SIG-M5 (cell line): ENCODE measurements at places on chromosomes 6 and 20.

- no peak for DNase-seq
These were observed 301.6 kb upstream of the ADGRB3 start for GRCh38 chr6:68333442-68333841.

DNA sequence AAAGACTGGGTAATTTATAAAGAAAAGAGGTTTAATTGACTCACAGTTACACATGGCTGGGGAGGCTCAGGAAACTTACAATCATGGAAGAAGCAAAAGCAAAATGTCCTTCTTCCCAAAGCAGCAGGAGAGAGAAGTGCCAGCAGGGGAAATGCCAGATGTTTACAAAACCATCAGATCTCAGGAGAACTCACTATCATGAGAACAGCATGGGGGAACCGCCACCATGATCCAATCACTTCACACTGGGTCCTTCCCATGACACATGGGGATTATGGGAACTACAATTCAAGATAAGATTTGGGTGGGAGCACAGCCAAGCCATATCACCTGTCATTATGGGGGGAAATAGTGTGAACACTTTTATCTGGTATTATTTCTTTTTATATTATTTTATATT lies 557.2 kb downstream of the EYS start:
- no peak for DNase-seq

- DNase-seq = no peak
These were observed 71.2 kb upstream of the SLCO4A1 start for GRCh38 chr20:62570897-62571668.

DNA sequence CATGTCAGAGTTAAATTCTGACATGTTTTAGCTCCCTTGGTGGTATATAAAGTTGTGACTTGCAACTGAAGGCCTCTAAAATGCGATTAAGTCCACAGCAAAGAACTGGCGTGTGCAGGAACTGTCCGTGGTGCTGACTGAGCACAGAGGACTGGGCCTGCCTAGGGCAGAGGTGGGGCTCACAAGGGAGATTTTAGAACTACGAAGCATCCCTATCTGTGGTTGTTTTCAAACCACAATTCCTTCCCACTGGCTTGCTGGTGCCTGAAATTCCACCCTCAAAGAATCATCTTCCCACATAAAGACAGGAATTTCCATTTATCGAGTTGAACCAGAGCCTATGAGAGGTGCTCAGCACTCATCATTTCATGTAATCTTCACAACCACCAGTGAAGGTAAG lies 30.1 kb downstream of the RIMS4 start:
- no peak for DNase-seq

DNA sequence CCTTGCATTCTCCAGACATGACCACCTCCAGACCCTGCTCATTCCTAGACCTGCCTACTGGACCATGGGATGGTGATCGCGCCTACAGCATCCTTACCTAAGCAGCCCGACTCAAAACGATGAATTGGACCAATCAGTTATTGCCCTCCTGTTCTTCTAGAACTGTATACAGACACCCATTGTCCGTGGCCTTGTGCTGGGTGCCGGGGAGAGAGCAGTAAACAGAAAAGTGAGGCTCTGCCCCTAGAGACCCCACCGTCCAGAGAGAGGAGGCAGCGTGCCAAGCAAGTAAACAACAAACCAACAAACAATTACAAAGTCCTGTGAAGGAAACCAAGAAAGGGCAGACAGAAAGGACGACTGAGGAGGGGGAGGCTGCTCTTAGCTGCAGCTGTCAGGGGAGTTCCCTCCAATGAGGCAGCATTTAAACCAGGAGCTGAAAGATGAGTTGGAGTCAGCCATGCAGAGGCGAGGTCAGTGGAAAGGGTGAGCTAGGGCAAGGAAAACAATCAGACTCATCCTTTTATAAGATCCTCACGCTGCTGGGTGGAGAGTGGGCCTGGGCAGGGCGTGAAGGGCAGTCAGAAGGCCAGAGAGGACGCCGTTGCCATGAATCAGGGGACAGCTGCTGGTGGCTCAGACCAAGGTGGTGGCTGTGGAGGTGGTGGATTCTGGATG lies 37.6 kb upstream of the BLCAP start:
- DNase-seq = no peak

DNA sequence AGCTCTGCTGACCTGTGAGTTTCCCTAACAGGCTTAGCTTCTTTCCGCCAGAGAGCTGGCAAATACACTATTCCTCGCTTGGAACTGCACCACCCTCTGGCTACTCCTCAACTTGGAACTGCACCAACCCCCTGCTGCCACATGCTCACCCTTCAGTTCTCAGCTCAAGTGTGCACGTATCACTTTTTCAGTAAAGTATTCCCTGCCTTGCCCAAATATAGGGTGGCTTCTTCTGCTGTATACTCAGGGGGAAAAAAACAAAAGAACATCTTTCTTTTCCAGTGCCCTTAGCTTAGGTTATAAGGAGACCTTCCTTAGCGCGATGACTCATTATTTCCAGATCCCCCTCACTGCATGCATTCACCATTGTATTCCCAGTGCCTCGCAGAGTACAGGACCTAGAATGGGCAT lies 21.2 kb downstream of the GNAS-AS1 start:
- DNase-seq = no peak

- DNase-seq = no peak
These were observed 586.6 kb downstream of the KIF16B start for GRCh38 chr20:15986690-15987089.

DNA sequence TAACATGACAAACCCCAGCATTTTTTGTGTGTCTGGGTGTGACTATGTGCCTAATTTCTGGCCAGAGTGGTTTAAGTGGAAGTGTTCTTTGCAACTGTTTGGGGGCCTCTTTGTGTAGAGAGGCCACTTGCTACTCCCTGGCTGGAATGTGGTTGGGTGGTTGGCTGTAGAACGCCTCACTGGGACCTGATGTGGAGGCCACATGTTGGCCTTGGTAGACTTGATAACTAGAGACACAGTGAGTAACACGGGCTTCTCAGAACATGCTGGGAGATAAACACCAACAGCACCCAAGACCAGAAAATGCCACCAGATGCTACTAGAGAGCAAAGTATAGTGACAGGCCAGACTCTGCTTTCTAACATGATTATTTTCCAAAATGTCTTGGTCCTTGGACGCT lies 111.2 kb upstream of the ZFP64 start:
- DNase-seq = no peak

DNA sequence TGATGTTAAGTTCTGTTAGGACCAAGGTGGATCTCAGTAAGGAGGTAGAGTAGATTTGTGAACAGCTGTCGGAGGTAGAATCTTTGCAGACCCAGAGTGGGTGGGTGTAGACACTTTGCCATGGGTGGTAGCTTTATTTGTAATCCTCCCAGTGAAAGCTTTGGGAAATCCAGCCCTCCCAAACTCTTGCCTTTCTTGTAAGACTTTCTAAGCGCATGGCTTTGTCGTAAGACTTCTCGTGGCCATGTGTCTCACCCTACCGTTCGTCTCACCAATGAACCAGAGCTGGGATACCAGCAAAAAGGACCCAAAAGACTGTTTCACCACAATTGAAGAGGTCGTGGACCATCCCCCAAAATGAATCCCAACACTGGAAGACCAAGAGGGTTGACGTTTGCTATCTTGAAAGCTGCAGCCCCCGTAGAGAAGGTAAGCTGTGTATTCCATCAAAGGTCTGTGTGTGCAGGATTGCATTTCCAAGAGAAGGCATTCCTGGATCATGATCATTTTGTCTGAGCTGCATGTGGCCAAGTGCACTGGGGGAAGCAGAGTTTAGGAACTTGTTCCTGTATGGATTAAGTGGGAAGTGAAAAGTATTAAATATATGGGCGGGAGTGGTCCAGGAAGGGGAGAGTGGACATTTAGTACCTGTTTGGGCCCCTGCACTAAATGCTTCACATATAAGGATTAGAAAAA lies 5.8 kb upstream of the TMEM14A start:
- DNase-seq = no peak

GRCh38 chr6:156866220-156867015 lies 89.2 kb downstream of the ARID1B start:
- DNase-seq = no peak

DNA sequence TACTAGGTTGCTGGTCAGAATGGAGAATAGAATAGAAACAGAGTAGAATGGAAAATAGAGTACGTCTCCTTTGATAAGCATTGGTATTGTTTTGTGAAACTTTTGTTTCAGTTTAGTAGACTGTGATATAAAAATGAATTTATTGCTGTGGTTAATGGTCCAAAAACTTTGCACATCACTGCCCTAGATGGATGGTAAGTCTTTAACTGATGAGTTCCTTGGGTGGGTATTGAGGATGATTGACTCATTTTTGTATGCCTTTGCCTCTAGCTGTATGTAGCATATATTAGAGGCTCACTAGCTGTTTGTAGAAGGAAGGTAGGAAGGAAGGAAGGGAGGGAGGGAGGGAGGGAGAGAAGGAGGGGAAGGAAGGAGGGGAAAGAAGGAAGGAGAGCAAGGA lies 48.3 kb downstream of the ZDHHC14 start:
- DNase-seq = no peak

DNA sequence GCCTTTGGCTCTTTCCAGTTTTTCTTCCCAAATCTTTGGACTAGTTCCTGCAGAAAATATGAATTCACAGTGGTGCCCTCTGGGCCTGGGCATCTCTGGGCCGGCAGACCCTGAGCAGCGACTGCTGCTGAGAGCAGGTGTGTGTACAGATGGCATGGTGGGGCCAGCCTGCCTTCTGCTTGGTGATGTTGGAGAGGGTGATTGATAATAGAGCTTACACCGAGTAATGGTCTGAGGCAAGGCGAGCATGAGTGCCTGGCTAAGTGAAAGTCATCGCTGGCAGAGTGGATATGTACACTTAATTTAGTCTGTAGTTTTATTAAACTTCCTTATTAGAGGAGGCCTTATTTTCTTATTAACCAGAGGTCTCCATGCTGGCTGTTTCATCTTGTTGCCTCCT lies 156.9 kb downstream of the CDKAL1 start:
- DNase-seq = no peak

DNA sequence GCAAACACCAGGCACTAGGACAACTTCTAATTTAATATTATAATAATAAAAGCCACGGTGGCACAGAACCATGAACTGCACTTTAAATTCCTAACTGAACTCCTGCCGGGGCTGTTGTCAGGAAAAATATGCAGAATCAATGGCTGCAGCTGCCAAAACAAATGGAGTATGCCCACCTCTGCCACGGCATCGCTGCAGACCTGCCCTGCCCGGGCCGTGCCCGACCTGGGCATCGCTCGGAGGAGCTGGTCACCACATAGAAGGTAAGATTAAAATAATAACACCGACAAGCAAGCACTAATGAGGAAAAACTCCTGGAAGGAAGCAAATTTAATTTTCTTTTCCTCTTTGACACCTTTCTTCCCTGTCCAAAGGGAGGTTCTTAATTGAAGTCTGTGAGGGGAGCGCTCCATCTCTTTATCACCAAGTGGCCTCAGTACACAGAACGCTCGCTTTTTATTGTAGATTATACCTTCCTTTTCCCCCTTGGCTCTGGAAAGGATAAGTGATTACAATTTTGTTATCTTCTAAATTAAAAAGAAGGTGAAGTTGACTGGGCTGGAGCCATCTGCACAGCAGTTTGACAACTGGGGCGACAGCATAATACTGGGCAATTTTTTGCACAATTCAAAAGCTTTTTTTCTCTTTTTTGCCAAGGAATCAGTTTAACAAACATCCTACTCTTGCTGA lies 351.3 kb downstream of the ZFAND3 start:
- no peak for DNase-seq

GRCh38 chr6:81900616-81901015 lies 148.1 kb upstream of the TENT5A start:
- DNase-seq = no peak

DNA sequence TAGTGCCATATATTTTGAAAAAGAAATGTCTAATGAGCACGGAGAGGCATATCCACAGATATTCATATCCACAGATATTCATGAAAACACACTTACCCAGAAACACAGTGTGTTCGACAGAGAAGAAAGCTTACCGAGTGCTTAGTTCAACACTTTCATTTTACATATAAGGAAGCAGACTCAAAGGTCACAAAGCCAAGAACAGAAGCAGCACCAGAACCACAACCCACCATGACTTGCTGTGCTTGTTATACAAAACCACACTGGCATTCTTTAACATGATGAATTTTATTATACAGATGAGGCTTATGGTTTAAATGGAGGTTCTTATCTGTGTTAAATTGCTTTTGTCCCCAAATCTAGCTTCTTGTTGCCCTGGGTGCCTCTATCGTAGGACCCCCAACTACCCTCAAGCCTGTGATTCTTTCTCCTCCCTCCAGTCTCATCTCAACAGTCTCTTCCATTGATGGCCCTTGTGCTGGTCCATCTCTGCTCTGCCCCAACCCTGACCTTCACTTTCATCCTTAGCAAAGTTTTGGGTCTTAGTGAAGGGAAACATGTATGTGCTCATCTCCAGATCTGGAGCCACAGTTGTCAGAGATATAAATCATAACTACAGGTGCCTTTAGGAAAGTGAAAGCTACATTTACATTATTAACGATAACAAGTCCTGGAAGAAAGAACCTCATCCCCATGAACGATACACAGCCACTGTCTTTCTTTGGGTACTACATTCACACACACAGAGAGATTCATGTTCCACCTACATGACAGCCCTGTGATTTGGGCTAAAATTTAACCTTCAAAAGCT lies 40.0 kb downstream of the SF3B5 start:
- no peak for DNase-seq

- no peak for DNase-seq
These were observed 6.3 kb downstream of the MAP1LC3A start for GRCh38 chr20:34564833-34565232.

DNA sequence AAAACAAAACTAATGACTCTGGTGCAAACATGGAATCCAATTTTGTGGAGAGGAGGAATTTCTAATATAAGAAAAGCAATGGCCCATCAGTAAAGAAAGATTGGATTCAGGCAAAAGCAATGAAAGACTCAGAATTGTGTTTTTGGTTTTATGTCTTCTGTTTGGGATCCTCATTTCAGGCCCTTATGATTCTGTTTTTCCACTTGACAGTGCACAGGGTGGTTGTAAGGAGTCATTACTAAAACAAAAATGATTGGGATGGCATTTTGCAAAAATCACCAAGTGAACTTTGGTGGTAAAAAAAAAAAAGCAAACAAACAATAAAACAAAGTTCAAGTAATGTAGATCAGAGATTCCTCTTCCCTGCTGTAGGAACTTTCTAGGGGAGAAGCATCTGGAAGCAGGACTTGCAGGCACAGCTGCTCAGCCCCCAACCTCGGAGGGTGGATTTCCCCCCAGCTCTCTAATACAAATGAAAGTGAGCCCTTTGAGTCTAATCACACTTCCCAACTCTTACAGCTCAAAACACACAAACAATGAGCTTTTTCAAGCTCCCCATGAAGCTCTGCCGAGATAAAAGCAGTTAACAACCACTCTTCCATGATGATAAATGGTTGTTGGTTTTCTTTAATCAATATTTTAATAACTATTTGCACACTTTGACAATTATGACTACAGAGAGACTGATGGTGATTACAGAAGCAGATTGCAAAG lies 177.7 kb downstream of the ZDHHC14 start:
- DNase-seq = no peak

- no peak for DNase-seq
These were observed 18.9 kb upstream of the MTHFD1L start for GRCh38 chr6:150846641-150847040.

GRCh38 chr20:23939641-23940040 lies 48.9 kb downstream of the GGTLC1 start:
- DNase-seq = no peak

- DNase-seq = no peak
These were observed 154.6 kb downstream of the SASH1 start for GRCh38 chr6:148497257-148497656.

- DNase-seq = no peak
These were observed 107.7 kb upstream of the GGTLC1 start for GRCh38 chr20:24096264-24096663.

- no peak for DNase-seq
These were observed 4.2 kb downstream of the NOP56 start for GRCh38 chr20:2656471-2657117.

- no peak for DNase-seq
These were observed 198.5 kb downstream of the TBXT start for GRCh38 chr6:165969184-165969583.
